Thyroid gland (tissue), 4 donors: ENCODE measurements at places on chromosomes 13 and 19. TPM values are rescaled to one million over a fixed set of nuclear protein-coding genes. Genes with fewer than 3 reads are reported as not detected.
A peak's percentile ranks its signal among the peaks of the same experiment; 100 is the strongest.

The SERPINE3 gene
- total RNA-seq: not detected

The SIGLECL1 gene
- total RNA-seq: not detected

The DMKN gene
- total RNA-seq: 164 TPM

The ADAMTSL5 gene
- 0.27 TPM for total RNA-seq

The CEACAM6 gene
- total RNA-seq: 0.13 TPM

The KLK13 gene
- total RNA-seq: 0.22 TPM

The SBSN gene
- total RNA-seq: not detected

The NANOS3 gene
- not detected for total RNA-seq

GRCh38 chr13:52024481-52024880 is at the start of gene UTP14C:
TSS of gene UTP14C (plus strand) at chr13:52024691. CDS start at chr13:52028805, 4,114 bp downstream.
- no peak for DNase-seq

DNA sequence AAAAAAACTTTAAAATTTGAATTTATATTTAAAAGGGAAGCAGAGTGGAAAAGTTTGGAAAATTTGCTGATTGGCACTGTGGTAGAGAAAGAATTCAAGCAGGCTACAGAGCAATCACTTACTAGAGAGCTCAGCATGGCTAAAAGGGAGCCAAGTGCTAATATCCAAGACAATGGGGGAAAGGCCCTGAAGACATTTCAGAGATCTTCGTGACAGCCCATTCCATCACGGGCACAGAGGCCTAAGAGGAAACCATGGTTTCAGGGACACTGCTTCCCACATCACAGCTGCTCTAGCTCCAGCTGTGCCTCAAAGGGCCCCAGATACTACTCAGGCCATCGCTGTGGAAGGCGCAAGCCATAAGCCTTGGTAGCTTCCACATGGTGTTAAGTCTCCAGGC is 73.7 kb downstream of the SGCG start:
- DNase-seq: no peak

DNA sequence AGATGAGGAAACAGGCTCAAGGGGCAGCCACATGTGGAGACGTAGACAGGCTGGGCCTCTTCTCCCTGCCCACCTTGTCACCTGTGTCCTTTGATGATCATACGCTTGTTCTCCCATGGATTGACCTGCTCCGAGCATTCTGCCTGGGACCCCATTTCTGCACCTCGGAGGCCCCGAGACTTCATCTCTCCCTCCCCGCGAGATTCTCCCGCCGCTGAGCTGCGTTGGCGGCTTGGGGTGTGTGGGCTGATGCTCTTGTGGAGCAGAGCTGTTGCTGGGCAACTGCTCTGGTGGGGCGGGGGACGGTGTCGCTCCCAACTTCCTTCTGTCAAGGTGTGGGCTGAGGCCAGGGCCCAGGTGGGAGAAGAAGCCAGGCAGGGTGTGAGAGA is 22.1 kb downstream of the MAST3 start:
- DNase-seq: no peak

- DNase-seq: no peak
These were observed 713.7 kb downstream of the SLITRK1 start for GRCh38 chr13:83168590-83168989.

- DNase-seq: no peak
These were observed 17.5 kb downstream of the LRRC63 start for GRCh38 chr13:46229251-46229650.

DNA sequence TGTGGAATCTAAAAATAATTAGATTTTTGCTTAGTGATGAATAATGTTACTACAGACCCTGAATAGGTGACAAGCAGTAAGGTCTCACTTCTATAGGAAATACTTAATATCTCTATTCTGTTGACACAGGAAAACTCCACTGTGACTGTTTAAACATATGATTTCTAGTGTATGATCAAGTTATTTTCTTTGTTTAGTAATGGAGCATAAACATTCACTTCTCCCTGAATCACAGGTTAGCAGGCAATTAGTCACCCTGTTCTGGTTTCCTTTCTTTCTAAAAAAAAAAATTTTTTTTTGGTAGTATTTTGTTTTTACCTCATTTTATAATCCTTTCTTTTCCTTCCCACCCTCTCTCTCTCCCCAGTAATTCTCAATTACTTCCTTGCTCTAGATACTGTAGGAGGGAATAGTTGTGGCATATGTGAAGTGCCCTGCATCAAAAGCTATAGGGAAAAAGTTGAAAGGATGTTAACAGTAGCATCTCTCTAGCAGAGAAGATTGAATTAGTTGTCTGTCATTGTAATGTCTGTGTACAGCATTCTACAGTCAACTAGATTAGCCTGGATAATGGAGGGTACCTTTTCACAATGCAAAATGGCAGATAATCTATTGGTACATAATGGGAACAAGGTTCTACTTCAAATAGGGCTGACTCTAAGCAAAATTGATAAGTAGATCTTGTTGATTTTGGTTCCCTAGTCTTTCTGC is 3.5 kb downstream of the HS6ST3 start:
- no peak for DNase-seq

GRCh38 chr19:11480715-11481533 is at the start of gene ELAVL3:
TSS of gene ELAVL3 (minus strand) at chr19:11481046. CDS start at chr19:11480608, 438 bp downstream.
- DNase-seq: no peak

DNA sequence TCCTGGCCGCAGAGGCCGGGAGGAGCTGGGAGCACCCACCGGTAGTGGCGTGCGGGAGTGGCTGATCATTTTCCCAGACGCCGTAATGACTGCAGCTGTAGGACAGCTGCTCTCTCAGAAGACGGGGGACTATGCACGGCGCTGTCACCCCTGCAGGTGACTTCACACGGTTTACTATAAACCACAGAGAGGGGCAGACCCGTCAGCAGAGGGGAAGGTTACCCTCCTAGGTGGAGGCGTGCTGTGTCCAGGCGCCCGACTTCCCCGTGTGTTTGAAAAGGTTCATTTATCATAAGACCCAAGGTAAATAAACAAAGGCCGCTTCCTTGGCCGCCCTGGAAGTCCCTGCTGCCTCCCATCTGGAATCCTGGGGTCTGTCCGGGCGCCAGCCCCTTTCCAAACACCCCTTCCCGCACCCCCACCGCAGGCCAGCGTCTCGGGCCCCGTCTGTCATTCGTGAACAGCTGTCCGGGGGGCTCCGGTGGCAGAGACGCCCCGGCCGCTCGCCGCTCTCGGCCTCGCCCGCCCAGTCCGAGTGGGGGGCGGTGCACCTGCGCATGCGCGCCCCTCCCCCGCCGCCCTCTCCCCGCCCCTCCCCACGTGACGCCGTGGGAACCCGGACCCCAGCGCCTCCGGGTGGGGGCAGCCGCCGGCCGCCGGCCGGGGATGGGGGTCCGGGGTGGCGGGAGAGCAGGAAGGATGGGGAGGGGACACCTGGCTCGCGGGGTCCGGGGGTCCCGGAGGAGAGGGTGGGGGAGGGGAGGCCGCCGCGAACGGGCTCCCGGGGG is 915 bp downstream of the SHC2 start:
- peak; percentile 64 for DNase-seq

- no peak for DNase-seq
These were observed 107.6 kb downstream of the ZIC5 start for GRCh38 chr13:99863789-99864626.

DNA sequence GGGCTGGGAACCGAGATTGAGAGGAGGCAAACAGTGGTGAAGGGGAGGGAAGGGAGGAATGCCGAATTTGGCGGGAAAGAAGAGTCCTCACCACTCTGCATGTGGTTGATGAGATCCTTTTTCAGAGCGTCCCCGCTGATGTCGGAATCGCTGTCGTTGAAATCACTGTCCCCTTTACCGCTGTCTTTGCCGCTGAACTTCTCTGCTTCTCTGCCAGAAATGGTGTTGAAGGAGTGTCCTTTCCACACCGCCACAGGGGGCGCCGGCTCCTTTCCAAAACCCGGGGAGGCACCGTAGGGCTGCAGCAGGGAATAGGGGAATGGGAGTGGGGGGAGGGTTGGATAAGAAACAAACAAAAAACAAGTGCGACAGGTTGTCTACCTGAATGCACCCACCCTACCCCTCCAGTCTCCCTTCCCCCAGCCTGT is 3.1 kb downstream of the PCDH8 start:
- DNase-seq: peak; percentile 36

DNA sequence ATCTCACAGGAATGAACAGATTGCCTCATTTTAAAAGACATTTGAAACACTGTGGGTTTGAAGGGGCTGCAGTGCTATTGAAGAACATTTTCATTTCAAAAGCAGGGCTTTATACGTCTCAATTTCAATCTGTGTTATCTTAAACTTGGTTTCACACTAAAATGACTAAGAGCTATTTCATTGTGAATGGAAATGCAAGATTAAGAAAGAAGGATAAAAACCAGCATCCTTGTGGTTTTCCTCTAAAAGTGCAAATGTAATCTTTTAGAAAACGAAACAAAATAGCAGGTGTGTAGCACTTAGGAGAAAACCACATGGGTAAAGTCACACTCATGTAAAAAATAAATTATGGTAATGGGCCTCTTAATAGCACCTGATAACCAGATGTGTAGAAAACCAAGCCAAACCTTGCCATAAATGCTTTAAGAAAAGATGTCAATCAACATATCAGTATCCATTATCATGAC is 397.7 kb downstream of the GPC6 start:
- no peak for DNase-seq

- DNase-seq: no peak
These were observed 575.1 kb downstream of the SLITRK6 start for GRCh38 chr13:85223883-85224656.

- peak; percentile 57 for DNase-seq
These were observed 14.4 kb downstream of the CAPN12 start for GRCh38 chr19:38729653-38730469.

- no peak for DNase-seq
These were observed 28.5 kb upstream of the PLEKHF1 start for GRCh38 chr19:29636553-29637360.

DNA sequence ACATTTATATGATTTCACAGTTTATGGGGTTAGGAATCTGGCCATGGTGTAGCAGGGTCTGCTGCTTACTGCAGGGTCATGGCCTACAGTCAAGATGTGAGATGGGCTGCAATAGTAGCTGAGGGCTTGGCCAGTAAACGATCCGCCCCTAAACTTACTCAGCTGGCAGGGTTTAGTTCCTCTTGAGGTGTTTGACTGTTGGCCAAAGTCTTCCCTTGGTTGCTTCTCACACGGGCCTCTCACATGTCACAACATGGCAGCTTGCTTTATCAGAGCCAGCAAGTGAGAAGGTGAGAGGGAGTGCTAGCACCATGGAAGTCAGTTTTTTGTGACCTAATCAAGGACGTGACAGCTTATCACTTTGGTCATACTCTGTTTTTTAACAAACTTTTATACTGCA is 77.1 kb downstream of the DNAJC3 start:
- DNase-seq: no peak

DNA sequence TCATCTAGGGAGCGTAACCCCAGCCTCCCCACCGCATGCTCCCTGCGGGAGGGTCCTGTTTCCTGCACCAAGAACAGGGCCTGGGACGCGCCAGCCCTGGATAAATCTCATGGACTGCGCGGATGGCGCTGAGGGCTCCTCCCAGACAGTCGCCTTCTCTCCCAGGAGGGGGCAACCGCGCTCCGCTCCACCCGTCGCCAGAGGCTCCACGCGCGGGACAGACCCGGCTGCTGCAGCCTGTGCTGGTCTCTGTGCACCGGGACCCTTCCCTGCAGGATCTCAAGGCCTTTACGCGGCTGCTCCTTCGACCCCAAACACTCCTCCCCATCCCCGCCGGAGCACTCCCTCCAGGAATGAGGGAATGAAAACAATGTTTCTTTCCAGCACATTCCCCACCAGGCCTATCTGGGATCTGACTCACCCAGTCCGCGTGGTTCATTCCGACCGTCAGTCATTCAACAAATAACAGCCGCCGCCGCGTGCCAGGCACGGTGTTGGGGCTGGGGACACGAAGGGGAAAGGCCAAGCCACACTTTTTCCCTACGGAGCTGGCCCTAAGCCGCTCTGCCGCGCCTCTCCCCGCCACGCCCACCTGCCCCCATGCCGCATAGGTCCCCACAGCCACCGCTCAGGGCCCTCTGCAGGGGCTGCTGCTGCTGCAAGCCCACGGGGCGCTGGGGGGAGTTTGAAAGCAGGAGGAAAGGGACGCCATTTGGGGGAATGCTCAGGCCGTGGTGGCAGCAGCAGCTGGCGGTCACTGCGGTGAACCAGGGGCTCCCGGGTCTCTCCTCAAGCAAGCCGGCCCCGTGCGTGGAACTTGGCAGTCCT is 6.0 kb downstream of the PNMA8B start:
- DNase-seq: peak; percentile 31

DNA sequence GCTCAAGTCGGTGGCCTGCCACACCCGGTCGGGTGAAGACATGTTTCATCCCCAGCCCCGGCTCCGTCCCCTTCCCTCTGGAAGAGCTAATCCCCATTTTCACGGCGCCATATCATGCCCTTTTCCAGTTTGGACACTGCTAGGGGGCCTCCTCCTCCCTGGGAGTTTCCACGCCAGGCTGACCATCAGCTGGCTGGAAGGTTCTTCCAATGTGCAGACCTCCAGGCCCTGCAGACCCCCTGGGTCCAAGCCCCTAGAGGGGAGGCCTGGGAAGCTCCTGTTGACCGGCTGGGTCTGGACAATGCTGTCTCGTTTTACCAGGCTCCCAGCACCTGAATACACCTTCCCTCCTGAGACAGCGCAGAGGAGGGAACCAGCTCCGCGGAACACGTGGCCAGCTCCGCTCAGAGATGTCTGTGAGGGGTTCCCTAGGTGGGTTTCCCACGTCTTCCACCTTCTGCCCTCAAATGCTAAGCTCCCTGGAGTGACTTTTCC is 44.7 kb upstream of the RANBP3 start:
- no peak for DNase-seq

DNA sequence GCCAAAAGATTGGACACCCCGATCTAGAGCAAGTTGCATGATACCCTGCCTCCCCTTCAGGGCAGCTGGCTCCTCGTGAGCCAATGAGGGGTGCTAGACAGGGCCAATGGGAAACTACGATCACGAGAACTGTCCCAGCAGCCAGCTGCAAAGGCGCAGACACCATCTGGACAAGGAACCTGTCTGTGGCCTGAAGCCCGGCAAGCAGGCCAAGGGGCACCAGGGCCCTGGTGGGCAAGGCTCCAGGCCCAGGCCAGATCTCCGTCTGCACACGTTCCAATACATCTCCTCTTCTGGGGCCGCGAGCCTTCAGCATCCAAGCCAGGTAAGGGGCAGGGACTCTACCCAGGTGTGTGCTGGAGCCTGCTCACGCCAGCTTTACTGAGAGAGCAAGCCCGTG is 20.2 kb downstream of the MED26 start:
- DNase-seq: no peak

GRCh38 chr13:19661561-19661960 is 28.1 kb downstream of the MPHOSPH8 start:
- DNase-seq: no peak

DNA sequence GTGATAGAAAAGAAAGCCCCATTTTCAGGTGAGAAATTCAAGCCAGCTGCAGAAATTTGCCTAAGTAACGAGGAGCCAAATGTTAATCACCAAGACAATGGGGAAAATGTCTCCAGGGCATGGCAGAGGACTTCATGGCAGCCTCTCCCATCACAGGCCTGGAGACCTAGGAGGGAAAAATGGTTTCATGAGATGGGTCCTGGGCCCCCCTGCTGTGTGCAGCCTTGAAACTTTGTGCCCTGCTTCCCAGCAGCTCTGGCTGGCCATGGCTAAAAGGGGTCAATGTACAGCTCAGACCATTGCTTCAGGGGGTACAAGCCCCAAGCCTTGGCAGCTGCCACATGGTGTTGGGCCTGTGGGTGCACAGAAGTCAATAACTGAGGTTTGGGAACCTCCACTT is 9.9 kb downstream of the N4BP2L1 start:
- no peak for DNase-seq

- no peak for DNase-seq
These were observed 14.4 kb downstream of the MYO16 start for GRCh38 chr13:108643646-108644353.

- DNase-seq: peak; percentile 53
These were observed 964 bp downstream of the KHSRP start for GRCh38 chr19:6423499-6424194.

GRCh38 chr19:44765033-44765948 is 12.4 kb upstream of the CBLC start:
- no peak for DNase-seq

- DNase-seq: no peak
These were observed 530.7 kb upstream of the SLITRK1 start for GRCh38 chr13:84413016-84413415.
